Fibroblast of villous mesenchyme (primary cell): ENCODE measurements at places on chromosomes 2 and 18.

- DNase-seq = no peak
These were observed 36.0 kb upstream of the NPAS2 start for GRCh38 chr2:100783987-100784386.

DNA sequence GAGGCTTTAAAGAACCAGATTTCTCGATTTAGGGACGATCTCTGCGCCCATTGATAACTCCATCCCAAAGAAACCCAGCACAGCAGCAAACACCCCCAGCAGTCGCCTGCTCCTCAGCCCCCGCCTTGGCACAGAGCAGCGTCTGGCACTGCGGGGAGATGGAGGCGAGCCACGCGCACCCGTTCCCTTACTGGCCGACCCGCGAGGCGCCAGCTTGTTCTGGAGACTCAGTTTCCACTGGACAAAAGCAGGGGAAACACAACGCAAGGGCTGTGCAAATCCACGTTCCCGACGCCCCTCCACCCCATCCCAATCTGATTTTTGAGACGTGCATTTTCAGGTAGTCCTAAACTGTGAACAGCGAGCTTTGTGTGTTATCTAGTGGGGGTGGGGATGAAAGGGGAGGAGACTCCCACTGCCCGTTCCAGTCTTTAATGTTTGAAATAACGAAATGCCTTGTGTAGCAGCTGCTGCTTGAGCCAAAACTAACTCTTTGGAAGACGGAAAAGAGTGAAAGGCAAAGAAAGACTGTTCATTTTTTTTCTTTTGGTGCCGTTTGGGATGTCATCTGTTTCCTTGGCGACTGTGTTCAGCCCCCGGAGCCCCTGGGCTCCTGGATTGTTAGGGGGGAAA, 143.2 kb downstream of the MEIS1 start:
- peak; percentile 70 for DNase-seq

DNA sequence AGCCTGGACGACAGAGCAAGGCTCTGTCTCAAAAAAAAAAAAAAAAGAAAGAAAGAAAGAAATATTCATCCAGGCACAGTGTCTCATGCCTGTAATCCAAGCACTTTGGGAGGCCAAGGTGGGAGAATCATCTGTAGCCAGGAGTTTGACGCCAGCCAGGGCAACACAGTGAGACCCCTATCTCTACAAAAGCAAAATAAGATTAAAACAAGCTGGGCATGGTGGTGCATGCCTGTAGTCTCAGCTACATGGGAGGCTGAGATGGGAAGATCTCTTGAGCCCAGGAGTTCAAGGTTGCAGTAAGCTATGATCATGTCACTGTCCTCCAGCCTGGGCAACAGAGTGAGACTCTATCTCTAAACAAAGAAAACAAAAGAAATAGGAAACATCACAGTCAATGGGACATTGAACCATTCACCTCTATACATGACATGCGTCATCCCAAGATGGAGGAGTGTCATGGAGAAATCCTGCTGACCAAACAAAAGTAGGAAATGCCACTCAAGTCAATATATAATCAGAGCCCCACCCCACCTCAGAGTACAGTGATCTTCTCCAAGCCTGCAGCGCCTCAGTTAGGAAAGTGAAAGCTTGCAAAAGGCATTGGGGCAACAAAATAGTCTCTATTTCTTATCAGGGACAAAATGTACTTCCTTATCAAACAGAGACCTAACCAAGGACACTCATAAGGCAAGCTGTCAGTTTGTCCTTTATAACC, 9.8 kb downstream of the FEV start:
- no peak for DNase-seq

DNA sequence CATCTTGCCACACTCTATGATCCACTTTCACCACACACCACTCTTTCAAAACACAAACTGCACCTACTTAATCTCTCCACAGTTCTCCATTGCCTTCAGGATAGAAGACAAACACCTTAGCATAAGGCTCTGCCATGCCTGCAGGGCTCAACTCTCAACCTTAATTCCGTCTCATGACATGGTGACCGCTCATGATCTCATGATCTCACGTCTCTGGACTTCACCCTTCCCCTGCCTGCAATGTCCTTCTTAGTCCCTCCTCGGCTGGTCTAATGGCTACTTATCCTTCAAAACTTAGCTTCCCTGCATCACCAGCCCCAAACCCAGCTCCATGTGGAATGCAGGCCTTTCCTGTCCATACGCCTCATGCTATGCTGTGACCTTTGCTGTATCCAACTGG, 85.3 kb downstream of the ACVR1 start:
- DNase-seq = no peak

- no peak for DNase-seq
These were observed 16.0 kb upstream of the TNP1 start for GRCh38 chr2:216875862-216876261.

DNA sequence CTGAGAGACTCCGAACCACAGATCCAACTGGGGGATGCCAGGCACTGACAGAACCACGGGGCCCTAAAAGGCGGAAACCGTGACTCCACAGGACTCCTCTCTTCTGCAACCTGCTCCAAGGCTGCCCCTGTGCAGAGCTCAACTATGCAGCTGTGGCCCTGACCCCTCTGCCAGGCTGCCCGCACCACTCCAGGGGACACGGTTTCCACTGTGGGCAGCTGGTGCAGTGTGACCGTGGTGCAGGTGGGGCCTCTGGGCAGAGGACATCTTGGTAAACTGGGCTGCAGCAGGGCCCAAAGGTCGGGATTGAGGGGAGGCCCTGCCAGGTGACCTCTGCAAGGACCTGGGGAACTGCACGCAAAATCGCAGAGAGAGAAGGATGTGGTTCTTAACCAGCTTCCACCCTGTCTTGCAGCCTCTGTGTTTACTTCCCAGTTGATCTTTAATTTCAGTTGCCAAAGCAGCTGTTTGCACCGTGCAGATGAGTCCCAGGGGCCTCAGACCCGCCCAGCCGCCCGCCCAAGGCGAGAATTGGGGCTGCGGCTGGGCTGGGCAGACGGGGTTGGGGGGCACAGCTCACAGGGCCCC, 104.6 kb upstream of the CTDP1 start:
- no peak for DNase-seq

DNA sequence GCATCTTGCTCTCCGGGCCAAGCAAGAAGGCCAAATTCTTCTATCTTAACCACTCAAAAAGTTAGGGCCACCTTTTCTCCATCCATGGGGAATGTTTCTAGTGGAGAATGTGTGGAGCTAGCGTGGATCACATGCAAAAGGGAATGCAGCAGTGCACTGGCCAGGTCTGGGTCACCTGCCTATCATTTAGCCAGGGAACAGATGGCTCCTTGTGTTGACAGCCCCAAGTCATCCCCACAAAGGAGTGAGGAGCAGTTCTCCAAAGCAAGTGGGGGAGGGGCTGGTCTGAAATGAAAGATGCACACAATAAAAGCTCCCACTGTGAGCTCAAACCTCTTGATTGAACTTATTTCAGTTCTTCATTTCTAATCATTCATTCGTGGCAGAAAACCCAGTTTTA, 19.1 kb downstream of the EPB41L3 start:
- DNase-seq = no peak

GRCh38 chr2:105881286-105882136, 136.8 kb downstream of the NCK2 start:
- DNase-seq = no peak

DNA sequence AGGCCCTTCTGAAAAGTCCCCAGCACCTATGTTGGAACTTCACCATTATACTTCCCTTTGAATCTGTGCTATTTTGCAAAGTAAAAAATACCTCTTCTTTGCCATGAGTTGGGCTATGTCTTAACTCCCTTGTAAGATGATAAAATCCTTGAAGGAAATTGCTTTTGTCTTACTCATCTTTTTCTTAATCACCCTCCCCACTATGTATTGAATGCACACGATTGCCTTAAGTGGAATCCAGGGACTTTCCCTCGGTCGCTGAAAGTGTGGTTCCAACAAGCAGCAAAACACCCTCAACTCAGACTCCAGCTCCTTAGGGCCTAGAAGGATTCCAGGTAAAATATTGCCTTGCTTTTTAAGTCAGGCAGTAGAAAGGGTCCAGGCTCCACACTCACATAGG, 173.2 kb upstream of the ARL4C start:
- peak; percentile 70 for DNase-seq

DNA sequence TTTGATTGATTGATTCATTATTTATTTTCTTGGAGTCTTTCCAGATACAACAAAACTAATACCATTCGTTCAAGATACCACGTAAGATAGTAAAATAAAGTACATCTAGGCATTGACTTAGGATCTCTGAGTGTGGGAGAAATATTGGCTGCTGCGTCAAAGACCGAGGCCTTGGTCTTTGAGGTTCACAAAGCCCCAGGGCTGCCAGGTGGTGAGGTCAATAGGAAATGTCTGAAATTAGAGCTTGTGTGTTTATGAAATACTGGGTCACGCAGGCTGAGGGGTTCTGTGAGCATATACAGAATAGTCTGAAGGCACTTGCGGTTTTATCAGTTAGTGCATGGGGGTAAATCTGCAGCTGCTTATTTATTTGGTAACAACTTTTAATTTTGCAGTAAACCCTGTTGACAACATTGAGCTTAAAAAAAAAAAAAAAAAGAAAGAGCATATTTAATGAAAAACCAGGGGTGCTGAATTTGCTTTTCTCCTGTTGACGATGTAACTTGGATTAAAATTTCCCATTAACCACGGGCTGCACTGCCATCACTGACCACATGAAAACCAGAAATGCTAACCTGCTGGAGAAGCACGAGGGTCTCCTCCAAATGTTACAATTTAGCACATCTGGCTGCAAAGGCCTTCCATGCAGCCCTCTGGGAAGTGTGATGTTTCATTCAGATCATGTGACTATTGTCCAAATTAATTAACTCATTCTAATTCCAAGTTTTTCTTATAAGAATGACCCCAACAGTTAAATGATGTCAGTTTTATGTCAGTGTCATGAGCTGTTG, 27.1 kb upstream of the SERPINB12 start:
- no peak for DNase-seq

- DNase-seq = no peak
These were observed 112.0 kb downstream of the MBP start for GRCh38 chr18:77020561-77020960.

- no peak for DNase-seq
These were observed 44.1 kb downstream of the MTHFD2 start for GRCh38 chr2:74242354-74243071.

DNA sequence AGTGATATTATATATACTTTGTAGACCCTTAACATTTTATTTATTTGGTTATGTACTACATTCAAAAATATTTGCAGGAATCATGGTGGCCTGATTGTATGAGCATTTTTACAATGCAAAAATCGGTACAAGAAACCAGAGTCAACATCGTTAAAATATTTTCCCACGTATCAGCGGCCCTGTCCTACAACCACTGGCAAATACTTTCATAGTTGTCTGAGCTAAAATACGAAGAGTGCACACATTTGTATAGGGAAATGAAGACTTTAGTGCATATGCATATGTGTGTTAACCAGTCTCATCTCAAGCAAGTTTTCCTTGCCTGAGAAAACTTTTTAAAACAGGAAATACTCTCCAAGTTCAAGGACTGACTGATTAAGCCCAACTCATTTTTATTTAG, 35.9 kb downstream of the CCDC102B start:
- DNase-seq = peak; percentile 56

GRCh38 chr2:29977284-29977683, 55.9 kb upstream of the ALK start:
- DNase-seq = no peak

GRCh38 chr2:66930339-66931220, 466.6 kb upstream of the ETAA1 start:
- DNase-seq = no peak

DNA sequence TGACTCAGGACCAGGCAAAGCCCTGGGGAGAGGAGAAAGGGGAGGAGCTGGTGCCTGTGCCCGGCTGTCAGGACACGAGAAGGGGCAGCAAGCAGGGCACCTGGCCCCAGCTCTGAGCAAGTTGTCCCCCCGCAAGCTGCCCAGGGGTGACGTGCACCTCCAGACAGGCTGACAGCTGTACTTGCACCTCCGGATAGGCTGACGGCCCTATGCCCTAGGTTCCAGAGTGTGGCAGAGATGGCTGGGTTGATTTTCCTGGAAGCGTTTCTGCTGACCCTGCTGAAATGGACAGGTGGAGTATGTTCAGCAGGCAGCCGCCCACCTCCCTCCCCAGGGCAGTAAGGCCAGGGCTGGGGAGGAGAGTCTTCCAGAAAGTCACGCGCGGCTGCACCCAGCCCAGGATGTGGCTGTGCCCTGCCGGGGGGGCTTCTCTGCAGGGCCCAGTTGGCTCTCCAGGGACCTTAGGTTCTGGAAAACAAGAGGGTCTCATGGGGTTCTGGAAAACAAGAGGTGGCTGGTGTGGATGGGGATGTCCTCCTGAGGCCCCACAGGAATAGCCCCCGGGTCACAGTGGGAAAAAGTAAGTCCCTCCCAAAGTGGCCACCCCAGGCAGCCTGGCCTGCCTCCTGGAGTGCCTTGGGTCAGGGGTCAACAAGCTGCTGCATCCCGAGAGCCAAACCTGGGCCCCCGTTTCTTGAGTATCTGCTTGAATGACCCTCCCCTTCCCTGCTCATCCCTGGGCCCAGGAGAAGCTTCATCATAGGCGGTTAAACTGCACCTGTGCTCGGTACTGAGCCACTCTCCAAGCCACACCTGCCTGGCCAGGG, 71.4 kb upstream of the OTOS start:
- no peak for DNase-seq

- DNase-seq = peak; percentile 37
These were observed 34.8 kb upstream of the ITGAV start for GRCh38 chr2:186554850-186555671.

DNA sequence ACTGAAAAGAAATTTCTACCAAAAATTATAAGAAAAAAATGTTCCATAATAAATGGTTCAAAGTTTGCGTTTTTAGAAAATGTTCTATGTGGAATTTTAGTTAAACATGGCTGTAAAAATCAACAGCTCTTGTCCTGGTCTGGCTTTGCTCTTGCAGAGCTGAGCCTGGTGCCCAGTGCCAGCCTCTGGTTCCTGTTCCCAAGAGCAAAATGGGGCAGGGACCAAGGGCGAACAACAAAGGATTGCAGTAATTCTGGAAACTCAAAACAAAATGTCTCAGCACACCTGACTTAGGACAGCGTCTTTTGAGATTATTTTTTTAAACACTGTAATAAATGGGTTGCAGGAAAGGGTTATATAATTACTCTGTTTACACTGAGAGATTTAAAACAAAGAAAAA, 174.7 kb downstream of the ANAPC1 start:
- no peak for DNase-seq

GRCh38 chr2:902584-902983, 48.1 kb upstream of the SNTG2 start:
- DNase-seq = no peak

DNA sequence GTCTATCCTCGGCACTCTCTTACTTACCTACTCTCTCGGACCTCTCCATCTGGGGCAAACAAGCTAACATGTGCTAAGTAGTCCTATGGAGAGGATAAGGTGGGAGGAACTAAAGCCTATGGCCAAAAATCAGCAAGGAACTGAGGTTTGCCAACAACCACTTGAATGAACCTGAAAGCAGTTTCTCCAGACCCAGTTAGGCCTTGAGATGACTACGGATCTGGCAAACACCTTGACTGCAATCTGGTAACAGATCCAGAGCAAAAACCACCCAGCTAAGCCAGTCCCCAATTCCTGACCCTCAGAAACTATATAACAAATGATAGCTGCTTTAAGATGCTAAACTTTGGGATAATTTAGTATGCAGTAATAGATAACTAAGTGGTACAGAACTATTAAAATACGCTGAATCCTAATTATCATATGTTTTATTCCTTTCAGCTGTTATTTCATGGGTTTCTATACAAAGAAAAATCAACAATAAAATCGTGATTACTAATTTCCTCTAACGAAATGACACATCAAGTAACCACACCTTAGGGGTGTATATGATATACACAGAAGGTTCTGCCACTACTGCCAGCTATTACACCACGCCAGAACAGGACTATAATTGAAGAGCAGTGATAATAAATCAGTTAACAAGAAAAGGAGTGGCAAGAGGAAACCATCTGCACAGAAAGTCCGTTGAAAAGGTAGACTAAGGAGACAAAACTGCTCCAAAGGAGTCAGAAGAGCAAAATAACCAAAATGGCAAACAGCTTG, 3.2 kb downstream of the FARSB start:
- DNase-seq = no peak
